ENCODE measurements at places on chromosomes 6 and 20.

DNA sequence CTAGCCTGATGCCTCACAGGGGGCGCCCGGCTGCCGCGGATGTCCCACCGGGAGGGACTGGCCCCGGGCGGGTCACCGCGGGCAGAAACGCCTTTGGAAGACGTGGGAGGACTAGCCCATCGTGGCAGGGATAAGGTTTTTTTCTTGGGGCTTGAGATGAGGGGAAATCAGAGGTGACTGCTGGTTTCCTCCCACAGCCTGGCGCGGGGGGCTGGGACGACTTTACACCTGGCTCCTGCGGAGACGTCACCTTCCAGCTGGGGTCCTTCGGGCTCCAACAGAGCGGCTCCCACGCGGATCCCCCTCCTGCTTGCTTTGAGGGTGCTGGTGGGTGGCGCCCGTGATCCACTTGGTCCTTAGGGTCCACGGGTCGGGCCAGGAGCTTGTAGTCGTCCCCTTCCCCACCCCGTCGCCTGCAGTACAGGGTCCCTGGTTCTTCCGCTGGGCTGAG, 11.4 kb downstream of the ULBP3 start:
- DNase-seq: no peak

DNA sequence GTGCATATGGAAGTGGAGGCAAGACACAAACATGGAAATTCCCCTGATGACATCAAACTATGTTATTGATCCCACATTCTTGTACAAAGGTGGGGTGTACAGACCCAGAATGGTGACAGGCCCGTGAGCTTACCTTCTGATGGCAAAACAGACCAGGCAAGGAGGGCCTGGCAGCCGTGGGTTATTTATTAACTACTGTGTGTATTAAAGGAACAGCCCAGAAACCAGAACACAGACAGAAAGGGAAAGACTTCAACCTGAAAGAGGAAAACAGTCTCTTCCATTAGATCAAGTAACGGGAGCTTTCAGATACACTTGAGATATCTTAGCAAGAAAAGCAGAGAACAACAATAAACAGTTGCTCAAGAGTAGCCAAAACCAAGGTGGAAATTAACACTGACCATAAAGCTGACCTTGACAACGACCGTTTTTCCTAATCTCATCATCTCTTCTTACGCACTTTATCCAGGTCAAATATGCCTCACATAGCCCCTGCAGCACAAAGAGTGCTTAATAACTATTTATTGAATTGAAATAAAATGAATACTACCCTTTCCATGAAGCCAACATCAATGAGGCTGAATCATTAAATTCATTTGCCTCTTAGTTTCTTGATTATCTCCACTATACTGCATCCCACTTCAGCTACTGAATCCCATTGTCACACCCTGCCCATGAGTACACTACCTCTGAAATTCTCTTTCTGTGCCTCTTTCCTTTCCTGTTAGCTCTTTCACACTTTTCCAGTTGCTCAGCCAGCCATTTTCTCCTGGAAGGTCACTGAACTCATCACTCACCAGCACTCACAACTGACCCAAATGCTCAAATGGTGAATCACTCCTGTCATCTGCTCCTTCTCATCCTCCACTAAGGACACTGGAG, 67.4 kb downstream of the MOXD1 start:
- no peak for DNase-seq

DNA sequence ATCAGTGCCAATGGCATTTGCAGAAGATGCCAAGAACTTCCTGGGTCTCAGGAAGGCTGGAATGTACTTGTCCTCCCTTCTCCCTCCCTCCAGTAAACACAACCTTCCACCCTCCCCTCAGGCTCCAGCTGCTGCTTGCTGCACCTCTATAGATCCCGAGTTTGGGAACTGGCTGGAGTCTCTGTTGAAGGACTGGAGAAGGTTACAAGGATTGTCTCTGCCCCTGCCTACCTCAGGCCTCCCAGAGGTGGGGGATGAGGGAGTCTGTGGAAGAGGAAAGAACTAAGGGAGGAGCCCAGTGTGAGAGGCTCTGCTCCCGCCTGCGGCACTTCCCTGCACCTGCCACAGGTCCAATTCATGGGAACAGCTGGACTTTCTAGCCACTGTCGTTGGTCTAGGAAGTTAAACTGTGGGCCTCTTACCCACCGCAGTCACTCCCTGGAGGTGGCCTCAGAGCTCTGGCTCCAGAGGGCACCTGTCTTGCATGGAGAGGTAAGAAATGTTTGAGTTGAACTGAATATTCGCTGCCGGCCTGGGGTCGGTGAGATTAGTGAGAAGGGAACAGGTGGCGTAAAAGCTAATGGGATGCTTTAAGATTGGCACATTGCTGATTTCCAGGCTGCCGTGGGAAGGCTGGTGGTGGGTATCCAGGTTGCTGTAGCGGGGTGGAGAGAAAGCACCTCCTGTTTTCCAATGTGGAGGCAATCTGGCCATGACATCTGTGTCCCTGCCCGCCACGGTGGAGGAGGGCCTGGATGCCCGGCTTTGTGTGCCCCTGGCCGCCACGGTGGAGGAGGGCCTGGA, 54.3 kb downstream of the PPP1R14C start:
- DNase-seq: no peak

- no peak for DNase-seq
Observed at GRCh38 chr6:4571011-4571410, 205.2 kb upstream of the CDYL start.

GRCh38 chr6:25403150-25403549, 124.0 kb downstream of the CARMIL1 start:
- DNase-seq: no peak

DNA sequence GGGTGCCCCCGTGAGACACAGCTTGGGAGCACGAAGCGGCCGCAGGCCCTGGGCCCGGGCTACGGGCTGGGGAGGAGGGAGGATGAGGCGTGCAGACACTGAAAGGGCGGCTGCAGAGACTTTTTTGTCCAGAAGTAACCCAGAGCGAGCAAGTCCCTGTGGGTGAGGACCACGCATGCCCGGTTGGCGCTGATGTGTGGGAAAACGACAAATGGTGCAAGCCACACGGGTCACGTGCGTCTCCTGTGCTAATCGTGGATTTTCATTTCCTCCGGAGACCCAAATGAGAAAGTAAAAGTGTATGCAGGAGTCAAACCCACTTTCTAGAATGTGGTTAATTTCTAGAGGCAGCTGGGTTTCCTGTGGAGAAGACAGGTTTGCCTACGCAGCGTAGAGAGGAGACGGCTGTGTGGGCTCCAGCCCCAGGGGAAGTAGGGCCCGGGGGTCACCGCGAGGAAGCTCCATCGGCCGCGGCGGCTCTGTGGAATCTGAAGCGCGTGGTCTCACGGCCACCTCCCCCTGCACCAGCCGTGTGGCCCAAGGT, 19.0 kb downstream of the DLL1 start:
- DNase-seq: peak; percentile 57

GRCh38 chr6:134092449-134092848, 40.0 kb upstream of the SLC2A12 start:
- DNase-seq: no peak

GRCh38 chr6:96468281-96468680, 53.3 kb upstream of the UFL1 start:
- no peak for DNase-seq

GRCh38 chr6:73636048-73636447, 17.7 kb downstream of the SLC17A5 start:
- DNase-seq: no peak

- DNase-seq: no peak
Observed at GRCh38 chr6:37735722-37736121, 38.0 kb upstream of the MDGA1 start.

DNA sequence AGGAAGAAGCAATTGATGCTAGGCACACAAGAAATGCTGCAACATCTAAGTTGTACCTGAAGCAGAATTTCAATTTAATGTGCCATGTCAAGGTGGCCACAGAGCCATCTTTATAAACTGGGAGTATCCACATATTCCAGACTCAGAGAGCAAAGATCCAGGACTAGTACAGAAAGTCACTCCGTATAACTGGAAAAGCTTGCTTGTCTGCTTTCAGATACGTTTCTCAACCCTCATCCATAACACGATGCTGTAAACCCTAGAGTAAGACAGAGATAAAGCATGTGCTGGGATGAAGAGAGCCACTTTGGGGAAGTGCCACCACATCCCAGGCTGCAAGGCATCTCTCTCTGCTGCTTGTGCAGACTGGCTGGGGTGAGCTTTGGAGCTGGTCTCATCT, 134.7 kb downstream of the PACRG start:
- DNase-seq: no peak

DNA sequence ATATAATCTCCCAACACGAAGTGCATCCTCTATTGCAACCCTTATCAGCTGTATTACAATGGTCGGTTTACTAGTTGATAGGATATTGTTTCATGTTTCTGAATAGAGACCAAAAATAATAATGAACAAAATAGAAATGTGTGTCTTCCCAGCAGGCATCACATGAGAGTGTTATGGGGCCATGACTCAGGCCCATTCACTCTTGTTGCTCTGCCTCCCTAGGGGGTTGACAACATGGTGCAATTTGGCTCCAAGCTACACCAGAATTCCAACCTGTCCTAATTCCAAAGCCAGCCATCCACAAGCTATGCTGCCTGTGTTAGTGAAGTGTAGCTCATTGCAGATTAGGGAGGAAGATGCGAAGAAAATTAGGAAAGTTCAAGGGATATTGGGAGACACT, 13.1 kb upstream of the SAYSD1 start:
- DNase-seq: no peak

DNA sequence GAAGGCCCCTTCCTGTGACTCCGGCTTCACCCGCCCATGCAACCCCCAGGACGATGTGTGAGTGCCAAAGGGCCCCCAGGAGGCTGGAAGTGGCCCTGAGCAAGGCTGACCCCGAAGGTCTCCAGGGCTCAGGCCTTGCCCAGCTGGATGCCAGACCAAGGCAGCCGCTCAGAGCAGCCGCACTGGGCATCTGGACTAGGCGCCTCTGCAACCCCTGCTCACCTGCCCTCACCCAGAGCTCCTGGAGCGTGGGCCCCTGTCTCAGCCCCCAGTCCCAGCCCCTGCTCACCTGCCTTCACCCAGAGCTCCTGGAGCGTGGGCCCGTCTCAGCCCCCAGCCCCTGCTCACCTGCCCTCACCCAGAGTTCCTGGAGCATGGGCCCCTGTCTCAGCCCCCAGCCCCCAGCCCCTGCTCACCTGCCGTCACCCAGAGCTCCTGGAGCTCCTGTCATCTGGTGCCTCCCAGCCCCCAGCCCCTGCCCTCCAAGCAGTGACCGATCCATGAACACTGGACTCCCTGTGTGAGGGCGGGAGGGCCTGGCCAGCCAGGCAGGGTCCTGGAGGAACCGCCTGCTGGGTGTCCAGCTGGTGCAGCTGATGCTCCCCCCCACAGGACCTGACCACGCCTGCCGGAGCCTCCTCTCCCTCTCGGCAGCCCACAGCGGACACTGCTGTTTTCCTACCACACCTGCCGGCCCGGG, 1.1 kb downstream of the SRMS start:
- DNase-seq: no peak

DNA sequence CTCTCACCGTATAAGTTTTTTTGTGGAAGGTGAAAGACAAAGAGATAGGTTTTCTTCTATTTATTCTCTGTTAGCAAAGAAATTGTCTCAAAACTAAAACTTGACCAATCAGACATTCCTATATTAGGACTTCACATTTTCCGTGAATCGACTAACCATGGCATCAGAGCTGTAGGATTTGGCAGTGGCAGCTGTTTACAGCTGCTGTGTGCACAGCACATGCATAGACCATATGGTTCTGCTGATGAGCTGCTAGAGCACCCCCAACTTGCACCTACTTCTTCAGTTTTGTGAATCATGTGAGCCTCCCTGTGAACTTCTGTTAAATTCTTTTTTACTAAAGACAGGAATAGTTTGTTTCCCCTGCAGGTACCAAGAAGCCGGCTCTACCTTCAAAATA, 157.9 kb downstream of the RFX6 start:
- DNase-seq: no peak

GRCh38 chr6:52942221-52942620, 32.7 kb upstream of the GSTA3 start:
- DNase-seq: no peak

DNA sequence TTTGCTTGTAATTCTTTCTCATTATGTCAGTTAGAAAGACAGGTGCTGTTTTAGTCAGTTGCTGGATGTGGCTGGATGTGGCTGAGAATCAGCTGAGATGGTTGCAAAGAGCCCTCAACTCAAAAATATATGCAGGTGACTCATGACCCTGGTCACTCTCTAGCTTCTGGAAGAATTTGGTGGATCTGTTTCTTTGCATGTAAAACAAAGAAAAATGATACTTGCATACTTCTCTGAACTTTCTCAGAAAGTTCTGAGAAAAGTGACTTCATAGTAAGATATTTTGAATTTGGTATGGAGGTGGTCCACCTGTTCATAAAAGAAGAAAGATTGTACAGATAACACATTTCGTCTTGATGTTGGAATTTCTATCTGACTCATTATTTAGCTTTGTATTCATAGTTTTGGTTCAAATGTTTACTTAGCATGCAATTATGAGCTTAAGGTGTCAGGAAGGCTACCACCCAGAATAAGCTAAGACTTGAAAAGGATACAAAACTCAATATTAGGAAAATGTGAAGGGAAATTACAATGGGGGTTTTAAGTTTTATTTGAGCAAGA, 163.2 kb upstream of the OLIG3 start:
- DNase-seq: no peak

DNA sequence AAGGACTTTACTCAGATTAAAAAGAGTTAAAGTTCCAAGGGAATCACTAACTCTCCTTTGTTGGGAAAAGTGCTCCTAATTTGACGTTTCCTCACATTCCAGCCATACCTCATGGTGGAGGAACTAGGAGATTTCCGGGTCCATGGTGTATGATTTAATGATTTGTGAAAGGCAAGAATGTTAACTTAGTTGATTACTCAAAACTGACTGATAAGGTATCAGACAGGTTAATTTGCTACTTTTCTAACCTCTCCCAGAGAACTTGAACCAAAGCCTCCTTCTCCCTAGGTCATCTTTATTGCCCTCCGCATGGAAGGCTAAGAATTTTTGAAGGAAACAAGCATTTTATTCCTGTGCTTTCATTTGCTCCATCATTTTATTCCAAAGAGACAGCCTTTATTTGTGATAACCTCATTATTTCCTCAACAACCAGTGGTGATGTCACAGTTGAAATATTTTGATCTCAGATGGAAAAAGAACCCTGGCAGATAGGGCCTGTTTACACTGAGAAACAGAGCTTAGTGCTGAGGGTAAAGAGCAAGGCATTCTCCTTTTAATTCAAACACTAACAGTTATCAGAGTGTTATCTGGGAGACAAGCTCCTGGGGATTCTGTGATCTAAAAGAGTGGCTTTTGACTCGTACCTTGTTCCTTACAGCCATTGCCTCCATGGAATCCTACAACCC, 57.4 kb upstream of the BMP2 start:
- DNase-seq: no peak

Data from stimulated activated CD8-positive, alpha-beta memory T cell treated with anti-CD3 and anti-CD28 coated beads, Interleukin-4, amount 100 ng/mL, for 4 hours (primary cell).